ENCODE measurements at places on chromosomes 16 and 17.
A peak's percentile ranks its signal among the peaks of the same experiment; 100 is the strongest.

GRCh38 chr16:23908790-23909189, 73.0 kb downstream of the PRKCB start:
- DNase-seq, result no peak

GRCh38 chr16:83554096-83554495, 253.7 kb upstream of the HSBP1 start:
- DNase-seq, result no peak

DNA sequence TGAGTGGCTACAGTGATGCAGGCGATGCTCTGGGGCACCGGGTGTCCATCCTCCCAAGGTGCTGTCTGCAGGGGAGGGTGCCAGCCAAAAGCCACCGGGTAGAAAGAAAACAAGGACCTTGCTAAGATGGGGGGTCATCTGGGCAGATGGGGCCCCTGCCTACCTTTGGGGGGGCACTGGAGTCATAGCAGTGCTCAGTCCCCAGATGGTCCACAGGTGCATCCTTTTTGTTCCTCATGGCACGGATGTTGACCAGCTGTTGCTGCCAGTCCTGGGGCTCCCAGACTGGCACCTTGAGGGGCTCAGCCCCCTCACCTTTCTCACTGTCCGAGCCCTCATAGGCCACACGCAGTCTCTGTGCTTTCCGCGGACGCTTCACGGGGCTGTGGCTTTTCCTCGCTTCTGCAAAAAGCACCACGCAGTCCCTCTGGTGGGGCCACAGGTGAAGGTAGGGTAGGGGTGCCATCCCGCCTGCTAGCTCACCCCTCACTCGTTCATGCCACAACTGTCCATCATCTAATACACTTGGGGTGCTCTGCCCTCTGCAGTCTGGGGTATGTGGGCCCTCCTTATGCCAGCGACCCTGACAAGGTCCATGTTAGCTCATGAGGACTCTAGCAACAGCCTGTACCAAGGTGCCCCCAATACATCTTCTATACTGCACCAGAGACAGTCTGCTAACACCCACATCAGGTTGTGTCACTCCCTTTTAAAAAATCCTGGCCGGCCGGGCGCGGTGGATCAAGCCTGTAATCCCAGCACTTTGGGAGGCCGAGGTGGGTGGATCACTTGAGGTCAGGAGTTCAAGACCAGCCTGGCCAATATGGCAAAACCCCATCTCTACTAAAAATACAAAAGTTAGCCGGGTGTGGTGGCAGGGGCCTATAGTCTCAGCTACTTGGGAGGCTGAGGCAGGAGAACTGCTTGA, 1.4 kb downstream of the NTHL1 start:
- DNase-seq, result no peak

GRCh38 chr17:1559047-1560043, 3.2 kb downstream of the PITPNA start:
- DNase-seq, result no peak

GRCh38 chr16:23435500-23435899, 17.5 kb downstream of the COG7 start:
- peak; percentile 34 for DNase-seq

GRCh38 chr17:45090711-45091110, 29.6 kb downstream of the NMT1 start:
- peak; percentile 37 for DNase-seq

- DNase-seq, result no peak
Measured at GRCh38 chr17:76195281-76196096, 44.8 kb downstream of the RNF157 start.

GRCh38 chr17:28926366-28926765, 23.5 kb upstream of the DHRS13 start:
- DNase-seq, result no peak

DNA sequence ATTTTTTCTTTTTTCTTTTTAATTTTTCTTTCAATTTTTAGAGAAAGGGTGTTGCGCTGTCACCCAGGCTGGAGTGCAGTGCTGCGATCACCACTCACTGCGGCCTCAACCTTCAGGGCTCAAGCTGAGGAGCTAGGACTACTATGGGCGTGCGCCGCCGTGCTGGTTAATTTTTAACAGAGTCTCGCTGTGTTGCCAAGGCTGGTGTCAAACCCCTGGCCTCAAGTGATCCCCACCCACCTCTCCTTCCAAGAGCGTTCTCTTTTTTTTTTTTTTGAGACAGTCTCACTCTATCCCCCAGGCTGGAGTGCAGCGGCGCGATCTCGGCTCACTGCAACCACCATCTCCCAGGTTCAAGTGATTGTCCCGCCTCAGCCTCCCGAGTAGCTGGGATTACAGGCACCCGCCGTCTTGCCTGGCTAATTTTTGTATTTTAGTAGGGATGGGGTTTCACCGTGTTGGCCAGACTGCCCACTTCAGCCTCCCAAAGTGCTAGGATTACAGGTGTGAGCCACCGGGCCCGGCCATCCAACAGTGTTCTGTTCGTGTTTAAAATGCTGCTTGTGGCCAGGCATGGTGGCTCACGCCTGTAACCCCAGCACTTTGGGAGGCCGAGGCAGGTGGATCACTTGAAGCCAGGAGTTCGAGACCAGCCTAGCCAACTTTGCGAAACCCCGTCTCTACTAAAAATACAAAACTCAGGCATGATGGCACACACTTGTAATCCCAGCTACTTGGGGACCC, 14.5 kb upstream of the RPL13 start:
- peak; percentile 72 for DNase-seq

DNA sequence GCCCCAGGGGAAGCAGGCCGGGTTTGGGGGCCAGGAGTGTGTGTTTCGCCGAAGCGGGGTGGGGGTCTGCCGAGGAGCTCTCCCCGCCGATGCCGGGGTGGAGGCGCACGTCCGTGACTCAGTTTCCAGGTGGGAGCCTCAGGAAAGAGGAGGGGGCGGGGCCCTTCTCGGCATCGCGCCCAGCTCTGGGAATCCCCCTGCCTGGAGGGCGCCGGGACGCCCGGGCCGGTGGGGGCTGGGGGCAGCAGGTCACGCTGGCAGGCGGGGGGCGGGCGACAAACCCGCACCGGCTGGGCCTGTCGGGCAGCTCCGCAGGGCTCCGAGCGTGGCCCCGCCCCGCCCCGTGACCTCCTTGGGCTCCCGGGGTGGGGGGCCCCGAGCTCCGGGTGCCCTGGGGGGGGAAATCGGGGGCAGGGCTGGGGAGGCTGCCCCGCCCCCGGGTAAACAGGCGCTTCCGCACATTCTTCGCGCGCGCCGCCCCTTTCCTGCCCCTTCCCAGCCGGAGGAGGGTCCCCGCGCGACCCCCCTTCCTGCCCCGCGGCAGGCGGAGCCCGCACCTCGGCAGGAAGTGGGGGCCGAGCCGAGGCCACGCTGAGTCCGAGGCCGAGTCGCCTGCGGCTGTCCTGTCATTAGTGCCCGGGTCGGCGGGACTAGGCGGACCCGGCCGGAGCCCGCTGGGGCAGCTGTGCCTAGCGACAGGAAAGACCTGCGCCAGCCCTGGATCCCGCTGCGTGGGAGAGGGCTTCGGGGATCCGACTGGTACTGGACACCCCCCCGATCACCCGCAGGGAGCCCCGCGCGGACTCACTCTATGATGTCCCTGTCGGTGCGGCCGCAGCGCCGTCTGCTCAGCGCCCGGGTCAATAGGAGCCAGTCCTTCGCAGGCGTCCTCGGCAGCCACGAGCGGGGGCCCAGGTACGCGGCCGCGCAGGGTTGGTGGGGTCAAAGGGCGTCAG, 9.3 kb downstream of the RIPOR1 start:
- no peak for DNase-seq

DNA sequence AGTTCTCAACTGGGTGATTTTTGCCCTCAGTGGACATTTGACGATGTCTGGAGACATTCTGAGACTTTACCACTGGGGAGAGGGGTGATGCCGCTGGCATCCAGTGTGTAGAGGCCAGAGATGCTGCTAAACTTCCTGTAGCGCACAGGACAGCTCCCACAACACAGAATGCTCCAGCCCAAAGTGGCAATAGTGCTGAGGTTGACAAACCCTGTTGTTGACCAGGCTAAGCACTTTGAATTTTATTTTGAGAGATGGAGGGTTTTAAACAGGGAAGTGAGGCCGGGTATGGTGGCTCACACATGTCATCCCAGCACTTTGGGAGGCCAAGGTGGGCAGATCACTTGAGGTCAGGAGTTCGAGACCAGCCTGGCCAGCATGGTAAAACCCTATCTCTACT, 44.0 kb downstream of the SYT17 start:
- no peak for DNase-seq

GRCh38 chr16:7088711-7089110, 243.9 kb upstream of the RBFOX1 start:
- no peak for DNase-seq

- DNase-seq, result no peak
Measured at GRCh38 chr17:79084291-79085153, 9.9 kb downstream of the ENGASE start.

GRCh38 chr16:70685938-70686375, at the start of gene MTSS2:
TSS of gene MTSS2 (minus strand) at chr16:70686053. CDS start at chr16:70685791, 262 bp downstream.
- peak; percentile 33 for DNase-seq

DNA sequence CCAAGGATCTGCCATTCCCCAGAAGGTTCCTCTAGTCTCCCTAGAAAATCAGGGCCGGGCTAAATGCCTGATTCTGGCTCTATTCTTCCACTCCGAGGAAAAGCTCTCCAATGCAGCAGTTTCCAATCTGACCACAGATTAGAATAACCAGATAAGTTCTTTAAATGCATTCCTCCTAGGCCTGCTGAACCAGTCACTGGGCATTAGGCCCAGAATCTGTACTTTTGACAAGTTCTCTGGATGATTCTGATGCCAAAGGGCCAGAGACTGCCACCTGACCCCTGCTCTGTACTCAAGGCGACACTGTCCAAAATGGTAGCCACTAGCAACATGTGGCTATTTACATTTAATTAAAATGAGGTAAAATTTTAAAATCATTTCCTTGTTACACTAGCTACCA, 22.3 kb downstream of the MAP3K14 start:
- peak; percentile 60 for DNase-seq

DNA sequence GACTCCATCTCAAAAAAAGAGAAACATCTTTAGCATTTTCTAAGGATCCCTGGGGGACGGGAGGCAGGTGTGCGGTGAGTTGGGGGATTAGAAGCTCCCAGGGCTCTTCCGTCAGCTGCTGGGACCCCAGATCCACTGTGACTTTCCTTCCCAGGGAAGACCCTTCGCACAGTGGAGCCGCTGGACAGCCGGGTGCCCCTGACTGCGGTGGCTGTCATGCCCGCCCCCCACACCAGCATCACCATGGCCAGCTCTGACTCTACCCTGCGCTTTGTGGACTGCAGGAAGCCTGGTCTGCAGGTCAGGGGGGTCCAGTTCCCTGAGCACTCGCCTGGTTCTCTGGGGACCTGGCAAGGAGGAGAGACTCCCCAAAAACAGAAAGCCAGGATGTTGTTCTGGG, 7.3 kb upstream of the SERPINF2 start:
- no peak for DNase-seq

DNA sequence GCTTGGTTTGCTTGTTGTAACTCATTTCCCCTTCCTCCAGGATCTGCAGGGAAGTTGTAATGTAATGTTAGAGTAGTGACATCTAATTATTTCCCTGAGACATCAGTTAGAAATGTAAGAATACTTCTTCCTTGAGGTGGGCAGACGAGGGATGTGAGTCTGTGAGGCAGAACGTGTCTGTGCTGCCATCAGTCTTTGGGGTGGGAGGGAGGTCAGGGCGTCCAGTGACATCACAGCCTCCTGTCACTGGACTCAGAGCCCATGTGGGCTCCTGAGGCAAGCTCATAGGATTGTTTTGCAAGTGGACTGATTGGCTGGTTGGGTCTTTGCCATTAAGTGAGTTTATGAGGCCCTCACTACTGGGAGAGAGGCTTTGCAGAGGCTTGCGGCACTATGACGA, 188.8 kb downstream of the CCDC182 start:
- DNase-seq, result no peak

GRCh38 chr17:31114956-31115555, 20.3 kb downstream of the NF1 start:
- peak; percentile 32 for DNase-seq

DNA sequence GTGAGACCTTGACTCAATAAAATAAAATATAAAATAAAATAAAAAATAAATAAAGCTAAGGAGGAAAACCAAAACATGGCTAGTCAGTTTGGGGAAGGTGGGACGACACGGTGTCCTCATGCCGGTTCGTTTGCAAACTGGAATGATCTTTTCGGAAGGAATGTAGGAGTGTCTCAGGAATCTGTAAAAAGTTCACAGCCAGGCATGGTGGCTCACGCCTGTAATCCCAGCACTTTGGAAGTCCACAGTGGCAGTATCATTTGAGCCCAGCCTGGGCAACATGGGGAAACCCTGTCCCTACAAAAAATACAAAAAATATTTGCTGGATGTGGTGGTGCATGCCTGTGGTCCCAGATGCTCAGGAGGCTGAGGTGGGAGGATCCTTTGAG, 14.7 kb upstream of the RPTOR start:
- no peak for DNase-seq

DNA sequence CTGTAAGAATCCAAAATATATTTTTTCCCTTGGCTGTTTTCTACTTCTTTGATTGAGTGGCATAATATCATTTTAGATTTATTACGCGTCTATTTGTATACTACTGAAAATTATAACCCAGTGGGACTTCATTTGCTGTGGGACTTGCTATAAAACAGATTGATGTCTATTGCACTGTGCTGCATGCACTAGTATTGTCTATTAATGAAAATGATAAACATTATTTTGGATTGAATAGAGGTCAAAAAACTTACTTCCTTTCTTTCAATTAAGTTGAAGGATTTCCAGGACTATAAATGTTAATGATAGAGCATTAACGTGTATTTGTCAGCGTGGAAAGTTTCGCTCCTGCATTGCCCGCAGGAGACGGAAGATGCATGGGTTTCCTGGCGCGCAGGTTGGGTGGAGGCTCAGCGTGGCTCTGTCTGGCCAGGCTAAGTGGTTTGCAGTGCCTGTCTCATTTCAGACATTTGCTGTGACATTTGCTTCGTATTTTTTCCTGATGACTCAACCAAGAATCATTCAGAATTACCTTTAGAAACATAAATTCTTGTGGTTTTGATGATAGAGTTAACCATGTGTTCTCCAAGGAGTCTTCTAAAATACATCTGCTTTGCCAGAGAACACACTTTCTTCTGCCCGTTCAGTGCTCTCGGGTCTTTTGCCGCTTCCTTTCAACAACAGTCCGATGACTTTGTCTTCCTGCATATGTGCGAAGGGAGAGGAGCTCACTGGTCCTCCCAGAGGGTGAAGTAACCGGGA, 216.7 kb downstream of the RPTOR start:
- DNase-seq, result peak; percentile 83

- no peak for DNase-seq
Measured at GRCh38 chr16:65476448-65476955, 354.6 kb upstream of the CDH11 start.

GRCh38 chr16:65534121-65534528, 412.3 kb upstream of the CDH11 start:
- DNase-seq, result peak; percentile 13

DNA sequence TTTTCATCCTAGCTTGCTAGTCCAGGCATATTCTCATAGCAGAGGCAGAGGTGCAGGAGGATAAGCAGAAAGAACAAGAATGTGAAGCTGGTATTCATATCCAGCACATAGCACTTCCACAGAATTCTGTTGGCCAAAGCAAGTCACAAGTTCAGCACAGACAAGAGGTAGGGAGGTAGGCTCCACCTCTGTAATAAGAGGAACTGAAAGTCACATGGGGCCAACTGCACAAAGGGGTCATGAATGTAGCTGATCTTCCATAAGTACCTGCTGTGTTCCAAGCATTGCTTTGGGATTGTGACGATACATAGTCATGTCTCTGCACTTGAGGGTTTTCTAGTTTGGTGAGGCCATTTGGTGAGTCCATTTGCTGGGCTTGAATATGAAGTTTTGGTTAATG, 110.8 kb upstream of the MPHOSPH6 start:
- no peak for DNase-seq

Measured in renal cortical epithelial cell (primary cell).